Fibroblast of skin of back (primary cell): ENCODE measurements at places on chromosomes 6 and 20.

- no peak for DNase-seq
These were observed 551.9 kb downstream of the EYS start for GRCh38 chr6:65155083-65155482.

- DNase-seq = no peak
These were observed at the start of gene OPRL1 for GRCh38 chr20:64080013-64080812. Gene OPRL1, plus strand, starts transcription at chr20:64080082. Its CDS starts 12,639 bp downstream, at chr20:64092721.

GRCh38 chr6:102075539-102075938, 682.0 kb downstream of the GRIK2 start:
- DNase-seq = no peak

GRCh38 chr6:167119670-167120582, 3.0 kb upstream of the CCR6 start:
- no peak for DNase-seq

- peak; percentile 72 for DNase-seq
These were observed 70.9 kb downstream of the ATG5 start for GRCh38 chr6:106254636-106255035.

DNA sequence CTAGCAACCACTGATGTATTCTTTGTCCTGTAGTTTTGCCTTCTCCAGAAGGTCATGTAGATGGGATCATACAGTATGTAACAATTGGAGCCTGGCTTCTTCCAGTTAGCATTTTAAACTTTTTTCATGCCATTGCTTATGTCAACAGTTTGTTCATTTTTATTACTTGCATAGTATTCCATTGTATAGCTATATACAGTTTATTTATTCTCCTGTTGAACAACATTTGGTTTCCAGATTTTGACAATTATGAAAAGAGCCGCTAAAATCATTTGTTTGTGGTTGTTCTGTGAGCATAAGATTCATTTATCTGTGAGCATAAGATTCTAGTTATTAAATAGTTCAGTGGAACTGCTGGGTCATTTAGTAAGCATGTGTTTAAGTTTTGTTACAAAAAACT, 23.5 kb upstream of the CMTR1 start:
- no peak for DNase-seq

- no peak for DNase-seq
These were observed 16.2 kb downstream of the HLA-DPB1 start for GRCh38 chr6:33091957-33092356.

DNA sequence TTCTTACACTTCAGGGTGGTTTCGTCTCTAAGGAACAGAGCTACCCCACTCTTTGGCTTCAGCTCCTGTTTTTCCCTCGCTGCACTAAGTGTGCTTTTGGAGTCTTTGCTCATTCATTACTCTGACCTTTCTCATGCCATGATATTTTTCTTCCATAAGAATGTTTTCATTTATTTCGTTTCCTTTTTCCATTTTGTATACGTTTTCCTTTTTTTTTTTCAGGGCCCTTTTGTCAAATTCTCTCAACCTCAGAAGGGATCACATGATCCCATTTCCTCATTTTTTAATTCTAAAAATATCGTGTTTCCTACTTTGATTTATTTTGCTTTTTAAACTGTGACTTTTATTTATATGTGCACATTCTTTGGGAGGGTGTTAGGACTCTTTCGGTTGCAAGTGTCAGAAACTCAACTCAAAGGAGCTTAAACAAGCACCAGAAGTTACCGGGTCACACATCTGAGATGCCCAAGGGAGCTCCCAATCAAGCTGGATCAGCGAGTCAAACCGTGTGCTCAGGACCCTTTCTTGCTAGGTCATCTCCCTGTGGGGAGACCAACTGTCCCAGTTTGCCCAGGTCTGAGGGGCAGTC, 40.6 kb downstream of the GCNT2 start:
- DNase-seq = no peak

DNA sequence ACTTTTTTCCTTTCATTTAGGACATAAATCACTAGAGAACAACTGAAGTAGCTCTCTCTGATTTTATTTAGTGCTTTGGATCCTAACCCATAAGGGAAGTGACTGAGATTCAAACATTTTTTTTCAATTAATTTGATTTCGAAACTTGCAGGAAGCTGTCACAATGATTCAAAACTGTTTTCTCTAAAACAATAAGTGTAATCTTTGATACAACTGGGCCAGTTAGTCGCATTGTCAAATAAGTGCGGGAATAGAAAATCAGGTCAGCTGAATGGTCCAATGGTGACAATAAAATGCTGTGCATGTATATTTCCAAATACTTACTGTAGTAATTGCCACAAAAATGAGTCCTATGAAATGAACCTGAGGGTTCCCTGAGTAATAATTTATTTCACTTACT, 930.8 kb downstream of the TFAP2A start:
- DNase-seq = no peak

DNA sequence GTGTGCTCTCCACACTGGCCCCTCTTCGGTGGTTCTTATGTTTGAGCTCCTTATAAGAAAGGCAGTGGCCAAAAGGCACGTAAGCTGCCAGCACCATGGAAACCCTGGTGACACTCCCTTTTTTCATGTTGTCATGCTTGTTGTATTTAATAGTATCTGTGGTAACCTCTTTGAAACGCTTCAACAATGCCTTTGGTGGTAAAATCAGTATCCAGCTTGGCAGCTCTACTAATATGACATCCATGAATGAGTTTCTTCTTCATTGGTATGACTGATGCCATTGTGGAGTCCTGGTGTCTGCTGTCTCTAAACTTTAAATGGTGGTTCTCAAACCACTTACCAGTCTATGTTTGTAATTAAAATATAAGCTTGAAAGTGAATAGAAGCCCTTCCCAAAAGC, 10.7 kb upstream of the MYLK2 start:
- DNase-seq = peak; percentile 44

DNA sequence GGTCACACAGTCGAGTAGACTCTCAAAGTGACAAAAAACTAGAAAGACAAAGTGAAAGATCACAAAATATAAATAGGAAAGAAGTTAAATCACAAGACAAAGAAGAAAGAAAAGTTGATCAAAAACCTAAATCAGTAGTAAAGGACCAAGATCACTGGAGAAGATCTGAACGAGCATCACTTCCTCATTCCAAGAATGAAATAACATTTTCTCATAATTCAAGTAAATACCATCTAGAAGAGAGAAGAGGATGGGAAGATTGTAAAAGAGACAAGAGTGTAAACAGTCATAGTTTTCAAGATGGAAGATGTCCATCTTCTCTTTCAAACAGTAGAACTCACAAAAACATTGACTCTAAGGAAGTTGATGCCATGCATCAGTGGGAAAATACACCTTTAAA, 31.6 kb upstream of the GJA10 start:
- no peak for DNase-seq

DNA sequence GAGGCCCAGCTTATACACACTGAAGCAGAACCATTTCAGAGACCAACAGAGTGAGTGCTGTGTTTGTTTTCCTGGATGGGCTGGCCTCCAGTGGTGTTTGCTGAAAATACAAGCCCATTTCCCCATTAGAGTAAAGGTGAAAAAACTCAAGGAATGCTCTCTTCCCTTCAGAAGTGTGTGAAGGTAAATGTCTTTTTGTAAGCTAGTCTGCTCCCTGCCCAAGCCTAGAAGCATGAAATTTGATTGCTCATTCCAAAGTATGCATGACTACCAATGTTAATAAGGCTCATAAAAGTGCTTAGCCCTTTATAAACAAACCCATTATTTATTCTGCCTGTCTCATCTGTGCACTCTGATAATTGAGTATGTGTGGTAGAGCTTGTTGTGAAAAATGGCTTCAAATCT, 59.1 kb downstream of the ADGRF1 start:
- DNase-seq = peak; percentile 35

DNA sequence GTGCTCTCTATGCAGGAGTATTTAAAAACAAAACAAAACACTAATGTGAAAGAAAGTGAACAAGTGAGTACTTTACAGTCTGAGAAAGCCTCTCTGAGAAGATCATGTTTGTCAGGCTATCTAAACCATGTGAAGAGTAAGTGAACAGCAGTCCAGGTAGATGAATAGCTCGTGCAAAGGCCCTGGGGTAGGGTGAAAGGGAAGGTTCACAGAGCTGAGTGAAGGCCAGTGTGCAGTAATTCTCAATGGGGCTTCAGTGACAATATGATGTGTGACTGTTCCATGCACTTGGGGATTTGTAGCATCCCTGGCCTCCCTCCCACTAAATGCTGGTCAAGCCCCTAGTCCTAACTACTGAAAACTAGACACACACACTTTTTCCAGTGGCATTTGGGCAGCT, 488.9 kb upstream of the JARID2 start:
- DNase-seq = no peak

DNA sequence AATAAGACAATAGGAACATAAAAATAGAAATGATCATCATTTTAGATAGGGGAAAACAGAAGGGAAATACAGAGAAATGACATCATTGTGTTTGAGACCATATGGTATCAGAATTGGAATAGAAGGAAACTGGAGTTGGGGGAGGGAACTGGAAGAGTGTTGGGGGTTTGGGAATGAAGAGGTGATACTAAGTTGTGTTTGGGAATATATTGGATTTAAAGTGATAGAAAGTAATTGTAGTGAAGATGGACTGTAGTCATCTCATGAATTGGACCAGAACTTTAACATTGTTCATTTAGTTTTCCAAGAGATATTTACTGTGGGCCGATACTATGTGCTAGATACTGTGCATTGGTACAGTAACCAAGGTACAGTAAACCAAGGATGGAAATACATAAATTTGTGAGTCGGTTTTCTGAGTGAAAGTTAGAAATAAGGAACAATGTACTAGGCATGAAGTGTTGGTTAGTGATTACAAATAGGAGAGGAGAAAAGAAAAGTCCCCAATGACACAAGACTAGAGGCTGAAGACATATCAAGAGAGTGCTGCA, 32.3 kb downstream of the KCNQ5 start:
- DNase-seq = no peak

- peak; percentile 23 for DNase-seq
These were observed 86.7 kb upstream of the NEDD9 start for GRCh38 chr6:11318835-11319813.

DNA sequence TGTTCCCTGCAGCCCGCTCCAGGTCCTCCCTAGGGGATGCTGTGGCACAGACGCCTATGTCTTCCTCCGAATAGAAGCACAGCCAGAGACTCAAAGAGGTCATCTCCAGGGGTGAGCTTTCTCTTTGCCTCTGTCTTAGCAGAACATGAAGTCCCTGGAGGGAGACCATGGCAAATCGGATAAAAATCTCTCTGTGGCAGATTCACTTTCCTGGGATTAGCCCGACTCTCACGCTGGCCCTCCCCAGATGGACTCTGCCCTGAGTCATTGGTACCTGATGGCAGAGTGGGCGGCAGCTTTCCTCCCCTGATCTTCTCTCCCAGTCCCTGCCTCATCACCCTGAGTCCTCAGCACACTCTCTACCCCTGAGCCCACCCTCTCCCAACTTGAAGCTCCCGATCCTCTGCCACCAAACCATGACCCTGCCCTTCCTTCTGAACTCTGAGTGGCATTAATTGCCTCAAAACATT, 58.0 kb upstream of the CCDC167 start:
- no peak for DNase-seq

GRCh38 chr6:33851959-33852358, 48.2 kb upstream of the MLN start:
- DNase-seq = peak; percentile 29

GRCh38 chr6:125639466-125640020, 109.9 kb upstream of the HEY2 start:
- DNase-seq = no peak

DNA sequence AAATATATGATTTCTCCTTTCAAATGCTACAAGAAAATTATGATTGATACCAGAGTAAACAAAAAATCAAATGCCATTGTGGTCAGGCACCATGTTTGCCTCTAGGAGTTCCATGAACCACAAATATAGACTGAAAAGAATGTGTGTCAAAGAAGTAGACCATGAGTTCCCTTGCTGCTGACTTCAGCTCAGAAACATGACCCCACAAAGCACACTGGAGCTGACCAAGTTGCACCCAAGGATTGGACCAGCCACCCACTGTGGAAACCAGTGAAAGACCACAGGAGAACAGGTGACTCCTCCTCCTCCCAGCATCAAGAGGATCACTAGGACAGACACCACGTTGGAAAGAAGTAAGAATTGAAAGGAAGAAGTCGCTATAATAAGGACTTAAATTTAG, 90.8 kb upstream of the TENT5A start:
- no peak for DNase-seq

- DNase-seq = no peak
These were observed 4.1 kb downstream of the AARS2 start for GRCh38 chr6:44309092-44309491.

DNA sequence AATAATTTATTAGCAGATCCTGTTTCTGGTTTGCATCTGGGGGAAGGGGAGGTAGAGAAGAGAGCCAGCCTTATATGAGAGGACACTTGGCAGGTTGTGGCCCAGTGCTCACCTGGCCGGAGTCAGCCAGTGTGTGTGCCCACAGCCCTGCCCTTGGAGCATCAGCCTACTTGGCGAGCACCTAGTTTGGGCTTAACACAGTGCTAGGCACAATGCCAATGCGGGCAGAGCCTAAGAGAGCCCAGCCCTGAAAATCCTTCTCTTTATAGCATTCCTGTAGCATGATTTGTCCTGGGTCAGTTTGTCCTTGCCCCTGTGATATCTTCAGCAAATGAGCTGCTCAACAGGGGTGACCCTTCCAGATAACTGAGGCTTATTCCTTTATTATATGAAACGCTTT, 73.0 kb downstream of the SLX4IP start:
- peak; percentile 34 for DNase-seq

DNA sequence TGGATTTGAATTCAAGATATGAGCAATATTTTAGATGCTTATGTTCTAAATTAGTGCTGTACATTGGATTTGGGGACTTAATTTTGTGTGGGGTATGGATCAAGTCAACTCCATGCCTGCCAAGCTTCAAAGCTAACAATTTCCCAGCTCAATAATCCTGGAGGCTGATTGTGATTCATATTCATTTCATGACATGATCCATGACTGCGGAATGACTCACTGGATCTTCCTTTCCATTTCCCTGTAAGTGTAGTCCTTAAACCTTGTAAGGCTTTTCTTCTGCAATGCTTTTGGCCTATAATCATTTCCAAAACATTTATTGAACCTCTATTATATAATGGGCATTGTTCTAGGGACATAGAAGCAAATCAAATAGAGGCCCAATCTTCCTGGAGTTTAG, 44.7 kb upstream of the CCN2 start:
- peak; percentile 97 for DNase-seq

DNA sequence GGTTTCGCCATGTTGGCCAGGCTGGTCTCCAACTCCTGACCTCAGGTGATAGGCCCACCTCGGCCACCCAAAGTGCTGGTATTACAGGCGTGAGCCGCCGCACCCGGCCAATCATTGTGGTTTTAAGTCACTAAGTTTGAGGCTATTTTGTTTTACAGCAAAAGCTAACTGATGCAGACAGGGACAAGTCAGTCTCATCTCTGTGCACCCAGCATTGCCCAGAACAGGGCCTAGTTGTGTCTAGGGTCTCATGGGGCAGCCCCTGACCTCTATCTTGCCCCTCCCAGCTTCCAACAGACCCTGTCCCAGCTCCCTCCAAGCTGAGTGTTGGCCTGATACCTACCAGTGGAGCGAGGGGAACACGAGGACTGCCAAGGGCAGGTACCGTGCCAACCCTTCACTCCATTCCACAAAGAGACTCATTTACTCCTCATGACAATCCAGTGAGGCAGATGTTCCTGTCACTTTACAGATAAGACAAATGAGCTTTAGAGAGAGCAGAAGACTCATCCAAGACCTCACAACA, 8.9 kb upstream of the RBCK1 start:
- DNase-seq = no peak
